Right forelimb (tissue), 1 donor: ENCODE measurements at places on chromosomes 1 and 21.

GRCh38 chr1:38587766-38588165, 271.8 kb downstream of the RRAGC start:
- DNase-seq, result no peak

DNA sequence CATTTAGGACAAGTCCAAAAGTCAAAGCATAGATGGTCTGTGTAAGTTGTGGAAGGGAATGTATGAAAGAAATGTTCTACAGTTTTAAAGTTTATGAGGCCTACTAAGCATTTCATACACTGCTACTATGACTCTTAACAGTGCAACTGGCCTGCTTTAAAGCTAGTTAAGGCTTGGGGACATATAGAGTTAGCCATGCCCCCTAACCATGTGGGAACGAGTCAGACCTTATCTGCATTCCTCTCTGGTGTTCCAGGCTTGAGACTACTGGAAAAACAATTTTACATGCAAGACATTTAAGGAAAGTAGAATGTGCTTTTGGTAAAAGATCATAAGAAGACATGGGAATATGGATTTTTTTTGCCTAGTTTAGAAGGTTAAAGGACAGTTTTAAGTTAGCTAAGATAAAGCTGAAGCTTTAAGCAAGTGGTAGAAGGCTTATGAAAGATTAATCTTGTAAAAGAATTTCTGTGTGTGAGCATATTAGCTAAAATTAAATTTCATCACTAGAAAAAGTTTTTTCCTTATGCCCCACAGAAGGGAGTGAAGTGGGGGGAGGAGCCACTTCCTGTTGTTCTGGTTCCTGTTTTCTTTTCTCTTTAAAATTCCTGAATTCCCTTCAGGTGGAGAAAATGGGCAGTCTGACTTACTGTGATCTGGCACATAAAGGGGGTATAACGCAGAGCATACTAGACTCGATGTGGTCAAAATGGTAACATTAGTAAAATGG, 8.9 kb upstream of the CD48 start:
- no peak for DNase-seq

GRCh38 chr1:27090911-27091310, 64.0 kb downstream of the SLC9A1 start:
- no peak for DNase-seq

DNA sequence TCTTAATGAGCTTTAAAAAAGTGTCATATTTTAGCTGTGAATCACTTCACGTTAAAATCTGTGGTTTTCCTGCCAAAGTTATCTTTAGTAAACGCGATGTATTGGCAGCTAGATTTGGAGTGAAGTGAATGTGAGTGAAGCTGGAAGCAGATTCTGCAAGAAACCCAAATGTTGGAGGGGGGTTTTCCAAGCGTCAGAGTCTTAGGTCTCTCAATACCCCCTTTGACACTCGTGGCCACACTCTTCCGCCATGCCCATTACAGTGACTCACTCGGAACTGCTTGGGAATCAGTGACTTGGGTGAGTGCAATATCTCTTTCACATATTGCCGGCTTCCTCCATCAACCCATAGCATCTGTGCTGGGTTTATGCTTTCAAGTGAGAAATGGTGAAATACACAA, 17.5 kb downstream of the B3GALT5 start:
- no peak for DNase-seq

DNA sequence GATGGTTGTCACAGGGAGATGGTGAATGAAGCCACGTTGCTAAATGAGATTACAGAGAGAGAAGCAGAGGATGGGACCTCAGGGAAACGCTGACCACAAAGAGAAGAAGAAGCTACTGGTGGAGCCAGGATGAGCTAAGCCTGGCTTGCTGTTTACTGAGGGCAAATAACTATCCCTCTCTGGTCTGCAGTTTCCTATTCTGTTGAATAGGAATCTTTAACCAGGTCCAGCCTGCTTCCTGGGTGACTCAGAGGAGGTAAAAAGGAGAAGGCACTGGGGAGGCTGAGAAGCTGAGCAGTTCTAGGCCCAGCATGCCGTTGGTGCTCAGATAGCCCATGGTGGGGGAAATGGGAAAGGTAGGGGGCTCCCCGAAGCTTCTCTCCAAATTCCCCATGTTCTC, 29.6 kb downstream of the DMBX1 start:
- no peak for DNase-seq

- no peak for DNase-seq
These were observed 31.6 kb downstream of the PTGS2 start for GRCh38 chr1:186648613-186649012.

GRCh38 chr1:33367485-33368405, 46.8 kb upstream of the A3GALT2 start:
- peak; percentile 90 for DNase-seq

DNA sequence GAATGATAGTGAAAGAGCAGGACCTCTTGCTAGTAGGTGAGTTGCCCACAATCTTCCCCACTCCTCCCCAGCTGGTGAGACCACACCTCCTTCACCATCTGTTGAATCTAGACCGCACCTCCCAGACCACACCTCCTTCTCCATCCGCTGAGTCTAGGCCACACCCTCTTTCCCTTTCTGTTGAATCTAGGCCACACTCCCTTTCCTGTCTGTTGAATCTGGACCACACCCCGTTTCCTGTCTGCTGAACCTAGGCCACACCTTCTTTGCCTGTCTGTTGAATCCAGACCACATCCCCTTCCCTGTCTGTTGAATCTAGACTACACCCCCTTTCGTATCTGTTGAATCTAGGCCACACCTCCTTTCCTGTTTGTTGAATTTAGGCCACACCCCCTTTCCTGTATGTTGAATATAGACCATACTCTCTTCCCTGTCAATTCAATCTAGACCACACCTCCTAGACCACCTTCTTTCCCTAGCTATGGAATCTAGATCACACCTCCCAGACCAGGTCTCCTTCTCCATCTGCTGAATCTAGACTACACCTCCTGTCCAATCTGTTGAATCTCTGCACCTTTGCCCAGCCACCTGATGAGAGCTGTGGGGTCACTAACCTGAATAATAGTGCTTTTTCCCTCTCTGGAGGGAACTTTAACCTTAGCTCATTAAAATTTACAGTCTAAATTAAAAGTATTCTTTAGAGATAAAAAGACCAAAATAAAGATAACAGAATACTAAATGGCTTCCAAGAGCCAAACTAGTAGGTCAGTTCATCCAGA, 116.3 kb downstream of the DAB1 start:
- no peak for DNase-seq
